Activated naive CD8-positive, alpha-beta T cell treated with anti-CD3 and anti-CD28 coated beads, Interleukin-2, amount 10 ng/mL, durations not matched to agents 7 days and 5 days (primary cell): ENCODE measurements at places on chromosomes 2 and 18.

DNA sequence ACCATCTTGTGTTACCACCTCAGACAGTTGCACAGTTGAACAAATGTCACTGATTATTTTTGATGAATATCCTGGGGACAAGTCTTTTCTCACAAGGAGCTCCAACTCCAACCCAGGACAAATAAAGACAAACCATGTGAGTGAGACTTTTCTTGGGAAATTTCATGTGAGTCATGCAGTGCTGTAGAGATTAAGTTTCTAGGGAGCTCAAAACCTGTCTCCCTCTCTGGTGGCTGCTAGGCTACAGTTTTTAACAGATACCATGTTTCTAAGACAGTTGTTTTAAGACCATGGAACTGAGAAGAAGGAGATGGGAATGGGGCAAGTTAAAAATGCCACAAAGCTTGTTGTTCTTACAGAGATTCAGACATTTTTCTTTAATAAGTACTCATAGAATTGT, 255.5 kb downstream of the RIT2 start:
- no peaks in the 10 kb centered on the region for H3K36me3 ChIP-seq
- no peak for DNase-seq
- H3K4me3 ChIP-seq = no peak overlapping the region
- no peaks in the 10 kb centered on the region for H3K4me1 ChIP-seq
- no peaks in the 10 kb centered on the region for H3K27me3 ChIP-seq
- no peak overlapping the region for H3K27ac ChIP-seq

GRCh38 chr2:7452110-7452876, 535.1 kb downstream of the RNF144A start:
- peaks cover 65% of the 10 kb centered on the region for H3K4me1 ChIP-seq
- peak overlapping the region; percentile 92 for H3K27ac ChIP-seq
- DNase-seq = no peak
- peak overlapping the region; percentile 73 for H3K4me3 ChIP-seq
- peaks cover 18% of the 10 kb centered on the region for H3K36me3 ChIP-seq

DNA sequence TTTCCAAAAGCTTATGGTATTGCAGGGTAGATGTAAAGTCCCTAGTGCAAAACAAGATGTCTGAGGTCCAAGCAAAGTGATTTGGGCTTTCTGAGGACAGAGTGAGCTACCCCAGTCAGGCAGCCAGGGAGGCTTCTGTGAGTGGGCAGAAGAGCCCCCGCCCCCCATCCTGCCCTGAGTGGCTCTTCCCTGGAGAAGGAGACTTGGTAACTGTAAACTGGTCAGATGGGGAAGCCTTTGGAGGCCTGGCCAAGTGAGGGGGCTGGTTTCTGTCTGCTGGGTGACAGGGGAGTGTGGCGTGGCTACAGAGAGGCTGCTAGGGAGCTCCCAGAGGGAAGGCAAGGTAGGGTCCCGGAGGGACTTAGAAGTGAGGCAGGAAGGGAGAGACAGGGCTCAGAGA, 181.3 kb upstream of the HAAO start:
- no peaks in the 10 kb centered on the region for H3K36me3 ChIP-seq
- no peak overlapping the region for H3K4me3 ChIP-seq
- no peak for DNase-seq

DNA sequence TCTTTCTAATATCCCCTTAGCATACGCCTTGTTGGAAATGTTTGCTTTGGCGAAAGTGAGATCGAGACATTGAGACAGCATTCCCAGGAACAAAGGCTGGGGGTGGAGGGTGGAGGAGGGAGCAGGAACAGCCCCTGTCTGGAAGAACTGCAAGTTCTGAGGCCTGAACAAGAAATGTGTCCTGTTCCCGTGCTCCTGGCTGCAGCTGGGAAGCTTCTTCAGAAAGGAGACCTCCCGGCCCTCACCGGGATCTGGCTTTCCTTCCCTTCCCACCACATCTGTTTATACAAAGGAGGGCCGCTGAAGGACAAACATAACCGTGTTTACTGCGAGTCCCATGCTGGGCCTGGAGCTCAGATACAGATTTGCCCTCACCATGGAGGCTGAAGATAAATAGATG, 35.9 kb downstream of the AFF3 start:
- no peak overlapping the region for H3K4me3 ChIP-seq
- H3K36me3 ChIP-seq = no peaks in the 10 kb centered on the region
- peaks cover 3% of the 10 kb centered on the region for H3K4me1 ChIP-seq

DNA sequence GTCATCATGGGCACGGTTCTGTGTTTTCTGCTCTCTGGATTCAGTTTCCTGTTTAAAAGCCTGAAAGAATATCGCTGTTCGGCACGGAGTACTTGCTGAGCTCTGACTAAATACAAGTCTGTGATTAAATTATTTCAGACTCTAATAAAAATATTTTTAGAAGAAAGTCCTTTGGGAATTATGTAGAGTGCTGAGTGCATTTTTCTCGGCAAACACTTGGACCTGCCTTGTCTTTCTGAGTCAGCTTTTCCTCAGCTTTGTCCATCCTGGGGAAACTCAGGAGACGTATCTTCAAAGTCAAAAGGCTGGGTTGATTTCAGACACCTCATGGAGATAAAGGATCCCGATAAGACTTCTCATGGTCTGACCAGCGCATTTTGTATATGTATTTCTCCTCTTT, 45.9 kb downstream of the IL1R2 start:
- H3K27ac ChIP-seq = no peak overlapping the region
- DNase-seq = no peak
- peaks cover 8% of the 10 kb centered on the region for H3K27me3 ChIP-seq
- no peak overlapping the region for H3K4me3 ChIP-seq
- peaks cover 2% of the 10 kb centered on the region for H3K36me3 ChIP-seq
- peaks cover 21% of the 10 kb centered on the region for H3K4me1 ChIP-seq

GRCh38 chr18:68399721-68400120, 315.2 kb downstream of the TMX3 start:
- no peaks in the 10 kb centered on the region for H3K4me1 ChIP-seq
- no peak overlapping the region for H3K4me3 ChIP-seq
- no peak overlapping the region for H3K27ac ChIP-seq
- no peak for DNase-seq

GRCh38 chr2:13537771-13538349, 821.1 kb downstream of the TRIB2 start:
- H3K4me3 ChIP-seq = no peak overlapping the region
- no peak for DNase-seq
- no peaks in the 10 kb centered on the region for H3K36me3 ChIP-seq
- H3K27ac ChIP-seq = no peak overlapping the region
- no peaks in the 10 kb centered on the region for H3K4me1 ChIP-seq
